ENCODE measurements at places on chromosomes 12 and 14.

GRCh38 chr14:36264107-36264506 lies 56.3 kb downstream of the MBIP start:
- no peak for DNase-seq

- no peak for DNase-seq
These were observed 162.4 kb downstream of the GALC start for GRCh38 chr14:87830443-87831096.

DNA sequence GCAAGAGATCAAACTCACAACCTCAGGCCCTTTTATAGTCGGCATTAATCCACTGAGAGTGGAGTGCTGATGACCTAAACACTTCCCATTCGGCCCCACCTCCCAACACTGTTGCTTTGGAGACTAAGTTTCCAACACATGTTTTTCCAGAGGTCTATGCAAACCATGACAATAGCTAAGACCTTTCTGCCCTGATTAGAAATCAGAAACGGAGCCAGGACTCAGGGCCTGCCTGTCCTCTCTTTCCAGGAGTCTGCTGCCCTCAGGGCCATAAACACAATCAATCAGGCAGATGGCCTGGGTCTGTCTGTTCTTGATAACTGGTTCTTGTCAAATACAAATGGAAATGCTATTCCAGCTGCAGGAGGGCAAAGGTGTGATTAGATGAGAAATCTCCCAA lies 97.2 kb upstream of the PSMC1 start:
- peak; percentile 21 for DNase-seq

- DNase-seq, result no peak
These were observed 6.2 kb downstream of the AACS start for GRCh38 chr12:125071456-125071855.

- DNase-seq, result no peak
These were observed 12.9 kb downstream of the ANKRD13A start for GRCh38 chr12:110012137-110012536.

GRCh38 chr12:105740970-105741725 lies 397.6 kb downstream of the NUAK1 start:
- DNase-seq, result no peak

- no peak for DNase-seq
These were observed 332.4 kb downstream of the NUAK1 start for GRCh38 chr12:105806400-105806770.

GRCh38 chr12:41962171-41962572 lies 182.5 kb downstream of the GXYLT1 start:
- DNase-seq, result no peak

- DNase-seq, result no peak
These were observed 217.5 kb upstream of the C14orf180 start for GRCh38 chr14:104361921-104362681.
